ENCODE measurements at places on chromosomes 12 and 14.

DNA sequence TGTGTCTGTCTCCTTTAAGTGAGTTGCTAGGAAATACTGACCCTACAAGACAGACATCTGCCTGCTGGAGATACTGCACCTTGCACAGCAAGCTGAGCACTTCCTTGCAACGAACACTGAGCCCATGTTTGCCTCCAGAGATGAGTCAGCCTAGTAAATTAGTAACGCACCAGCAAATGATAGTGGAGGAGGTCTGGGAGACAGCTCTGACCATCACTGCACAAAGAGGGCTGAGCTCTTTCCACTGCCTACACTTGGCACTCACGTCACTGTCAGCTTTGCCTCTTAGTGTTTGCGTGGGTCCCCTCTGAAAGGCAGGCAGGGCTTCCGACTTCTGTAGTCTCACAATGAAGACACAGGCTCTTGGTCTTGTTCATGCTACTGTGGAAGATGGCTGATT, 109.0 kb downstream of the APAF1 start:
- DNase-seq = peak; percentile 80

GRCh38 chr14:96602186-96602585, 100.0 kb downstream of the PAPOLA start:
- no peak for DNase-seq

DNA sequence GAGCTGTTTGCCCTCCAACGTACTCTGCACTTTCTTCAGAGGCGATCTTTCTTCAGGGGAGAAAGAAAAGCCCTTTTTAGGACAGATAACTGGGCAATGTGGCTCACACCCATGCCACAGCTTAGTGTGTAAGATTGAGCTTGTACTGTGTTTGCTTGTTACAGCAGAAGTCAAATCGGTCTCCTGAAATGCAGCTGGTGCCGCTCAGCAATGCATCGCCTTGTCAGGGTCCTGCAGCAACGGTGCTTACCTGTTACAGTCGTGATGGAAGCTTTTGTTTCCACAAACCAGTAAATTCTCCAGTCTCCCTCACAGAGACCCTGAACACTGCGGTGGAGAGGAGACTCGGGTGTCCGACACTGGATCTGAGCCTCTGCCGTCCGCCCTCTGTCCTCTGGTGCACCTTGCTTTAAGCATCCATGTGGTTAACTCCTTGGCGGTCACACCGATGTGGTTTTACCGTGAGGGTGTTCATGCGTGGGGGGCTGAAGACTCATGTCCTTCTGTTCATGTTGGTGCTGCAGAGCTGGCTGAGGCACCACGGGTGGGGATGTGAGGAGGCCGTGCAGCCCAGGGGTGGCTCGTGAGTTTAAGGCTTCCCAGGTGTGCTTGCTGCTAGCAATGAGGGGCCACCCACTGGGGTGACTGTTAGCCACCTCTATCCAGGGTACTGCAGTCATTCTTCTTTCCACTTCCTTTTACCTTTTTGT, 47.3 kb downstream of the FBXL14 start:
- no peak for DNase-seq

DNA sequence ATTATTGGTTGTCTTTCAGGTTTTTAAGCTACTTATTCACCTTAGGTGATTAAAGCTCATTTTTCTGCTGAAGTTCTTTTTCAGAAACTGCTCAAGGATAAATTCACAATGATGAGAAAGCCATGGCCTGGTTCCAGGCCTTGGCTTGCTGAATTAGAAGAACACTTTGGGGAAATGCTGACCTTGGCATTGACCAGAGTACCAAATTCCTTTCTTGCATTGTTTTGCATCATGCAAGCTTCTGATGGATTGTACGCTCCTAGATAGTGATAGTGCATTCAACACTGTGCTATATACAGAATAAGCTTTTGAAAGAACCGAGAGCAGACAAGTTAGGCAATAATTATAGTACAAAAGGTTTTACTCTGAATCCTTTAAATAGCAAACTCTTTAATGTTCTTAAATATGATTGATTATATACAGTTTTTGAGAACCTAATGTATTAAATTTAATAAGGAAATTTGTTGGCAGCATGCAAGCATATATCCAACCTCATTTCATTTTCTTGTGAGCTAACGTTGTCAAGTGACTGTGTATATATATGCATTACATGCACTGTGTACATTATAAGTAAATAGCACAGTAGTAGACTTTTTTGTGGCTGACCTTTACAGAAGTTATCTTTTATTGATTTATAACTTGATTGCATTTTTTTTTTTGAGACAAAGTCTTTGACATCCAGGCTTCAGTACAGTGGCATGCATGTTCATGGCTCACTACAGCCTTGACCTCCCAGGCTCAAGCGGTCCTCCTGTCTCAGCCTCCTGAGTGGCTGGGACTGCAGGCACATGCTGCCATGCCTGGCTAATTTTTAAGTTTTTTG, 99.2 kb downstream of the DIP2B start:
- no peak for DNase-seq

DNA sequence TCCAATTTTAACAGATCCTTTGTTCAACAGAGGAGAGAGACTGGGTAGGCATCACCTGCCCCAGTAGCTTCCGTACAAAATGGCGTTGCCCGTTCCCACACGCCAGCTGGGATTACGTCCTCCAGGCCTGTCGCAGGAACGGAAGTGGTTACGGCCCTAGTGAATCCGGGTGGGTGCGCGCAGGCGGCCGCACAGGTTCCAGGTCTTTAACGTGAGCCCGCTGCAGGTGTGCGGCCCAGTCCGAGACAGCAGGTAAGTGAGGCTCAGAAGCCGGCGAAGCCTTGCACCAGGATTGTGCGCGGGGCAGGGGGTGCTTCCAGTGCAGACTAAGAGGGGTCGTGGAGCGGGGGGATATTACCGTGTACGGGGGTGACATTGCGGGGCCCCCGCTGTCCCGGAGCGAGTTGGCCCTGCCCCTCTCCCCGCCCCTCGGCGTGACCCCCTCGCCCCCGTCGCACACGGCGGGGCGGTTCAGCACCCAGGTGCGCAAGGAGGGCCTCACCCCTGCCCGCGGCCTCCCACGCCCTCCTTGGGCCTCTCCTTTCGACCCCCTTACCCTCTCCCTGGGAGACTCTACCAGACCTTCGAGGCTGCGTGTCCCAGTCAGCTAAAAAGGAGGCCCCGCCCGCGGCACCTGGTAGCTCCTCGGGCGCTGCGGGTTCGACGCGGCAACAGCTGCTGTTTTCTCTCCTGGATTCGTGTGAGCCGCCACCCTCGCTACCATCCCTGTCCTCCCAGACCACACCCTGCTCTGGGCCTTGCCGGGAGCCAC, at the start of gene EXD2:
Gene EXD2, plus strand, starts transcription at position 159 of the 772 bp plus-strand sequence. CDS start 17,973 bp downstream, outside the sequence.
- DNase-seq = peak; percentile 85

DNA sequence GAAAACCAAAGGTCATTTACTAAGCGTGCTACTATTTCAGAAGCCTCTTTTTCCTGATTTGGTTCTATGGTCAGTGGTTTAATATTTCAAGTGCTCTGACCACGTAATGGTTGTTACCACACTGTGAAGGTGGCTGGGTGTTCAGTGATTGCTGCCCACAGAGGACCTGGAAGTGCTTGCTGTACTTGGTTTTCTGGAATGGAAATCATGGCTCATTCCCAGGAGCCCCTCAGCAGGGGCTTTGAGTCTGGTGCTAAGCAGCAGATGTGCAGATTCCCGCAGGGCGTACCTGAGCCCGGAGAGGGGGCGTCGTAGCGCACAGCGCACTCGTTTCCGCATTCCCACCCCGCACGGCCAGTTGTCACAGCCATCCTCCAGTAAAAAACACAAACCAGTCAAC, 50.5 kb downstream of the TRAF3 start:
- DNase-seq = no peak

DNA sequence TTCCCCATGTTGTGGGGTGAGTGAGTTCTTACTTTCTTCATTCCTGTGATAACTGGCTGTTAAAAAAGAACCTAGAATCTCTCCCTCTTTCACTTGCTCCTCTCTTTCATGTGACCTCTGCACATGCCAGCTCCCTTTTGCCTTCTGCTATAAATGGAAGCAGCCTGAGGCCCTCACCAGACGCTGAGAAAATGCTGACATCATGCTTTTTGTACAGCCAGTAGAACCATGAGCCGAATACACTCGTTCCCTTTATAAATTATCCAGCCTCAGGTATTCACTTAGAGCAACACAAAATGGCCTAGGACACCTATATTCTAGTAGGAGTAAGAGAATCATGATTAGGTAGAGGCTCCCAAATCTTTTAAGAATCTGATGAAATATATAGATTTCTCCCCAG, 333.5 kb downstream of the LRIG3 start:
- DNase-seq = no peak

DNA sequence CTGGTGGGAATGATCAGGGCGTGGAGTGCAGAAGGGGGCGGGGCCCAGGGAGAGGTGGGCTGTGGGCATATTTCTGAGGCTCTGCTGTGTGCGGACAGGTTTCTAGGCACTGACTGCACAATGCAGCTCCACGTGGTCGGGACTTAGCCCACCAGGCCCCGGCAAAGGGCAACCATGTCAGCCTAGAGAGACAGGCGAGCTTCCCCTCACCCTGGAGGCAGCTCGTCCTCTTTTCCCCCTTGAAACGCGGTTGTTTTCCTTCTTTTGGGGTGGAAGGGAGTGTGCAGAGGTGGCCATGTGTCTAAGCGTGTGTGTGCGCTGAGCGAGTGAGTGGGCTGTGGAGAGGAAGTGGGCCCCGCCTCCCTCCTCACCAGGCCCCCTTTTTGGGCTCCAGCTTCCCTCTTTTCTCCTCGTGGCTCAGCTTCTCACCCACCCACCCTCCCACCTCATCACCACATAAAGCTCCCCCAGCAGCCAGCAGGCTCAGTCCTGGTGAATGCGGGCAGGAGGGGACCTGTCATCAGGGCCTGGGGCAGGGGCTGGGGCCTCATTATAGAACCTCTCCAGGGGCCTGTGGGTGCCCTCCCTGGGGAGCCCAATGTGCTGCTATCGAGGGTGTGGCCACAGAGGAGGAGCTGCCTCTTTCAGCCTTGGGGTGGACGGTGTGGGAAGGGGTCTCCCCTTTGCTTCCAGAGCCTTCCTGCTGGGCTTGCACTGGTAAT, 22.0 kb downstream of the LRTM2 start:
- no peak for DNase-seq

DNA sequence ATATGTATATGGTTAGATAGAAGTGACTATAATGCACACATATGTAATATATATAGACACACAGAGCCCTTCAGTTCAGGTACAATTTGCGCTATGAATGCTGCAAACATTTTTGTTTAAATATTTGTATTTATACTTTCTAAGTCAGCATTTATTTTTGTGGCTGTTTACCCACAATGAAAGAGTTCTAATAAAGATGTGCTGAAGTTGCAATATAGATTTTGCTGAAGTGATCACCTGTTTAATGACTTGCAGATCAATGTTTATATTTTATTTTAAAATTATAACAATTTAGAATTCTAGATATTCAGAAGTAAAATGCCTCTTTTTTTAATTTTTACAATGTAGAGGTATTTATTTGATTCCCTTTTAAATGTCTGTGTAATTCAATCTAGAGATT, 3.5 kb downstream of the FOXG1 start:
- no peak for DNase-seq

DNA sequence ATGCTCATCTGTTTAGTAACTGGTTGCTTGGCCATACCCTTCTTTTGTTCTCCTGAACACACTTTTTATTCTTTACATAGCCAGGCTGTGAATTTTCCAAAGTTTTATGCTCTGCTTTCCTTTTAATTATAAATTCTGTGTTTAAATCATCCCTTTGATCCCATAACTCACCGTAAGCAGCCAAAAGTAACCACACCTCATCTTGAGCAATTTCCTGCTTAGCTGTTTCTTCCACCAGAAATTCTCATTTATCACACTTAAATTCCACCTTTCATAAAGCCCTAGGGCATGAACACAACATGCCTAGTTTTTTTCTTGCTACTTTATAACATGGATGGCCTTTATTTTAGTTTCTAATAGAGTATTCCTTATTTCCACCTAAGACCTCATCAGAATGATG, 510.7 kb downstream of the C12orf50 start:
- DNase-seq = no peak

GRCh38 chr14:102248121-102248520, 56.8 kb downstream of the MOK start:
- DNase-seq = no peak

GRCh38 chr14:99752486-99753121, 40.6 kb upstream of the EML1 start:
- DNase-seq = no peak

DNA sequence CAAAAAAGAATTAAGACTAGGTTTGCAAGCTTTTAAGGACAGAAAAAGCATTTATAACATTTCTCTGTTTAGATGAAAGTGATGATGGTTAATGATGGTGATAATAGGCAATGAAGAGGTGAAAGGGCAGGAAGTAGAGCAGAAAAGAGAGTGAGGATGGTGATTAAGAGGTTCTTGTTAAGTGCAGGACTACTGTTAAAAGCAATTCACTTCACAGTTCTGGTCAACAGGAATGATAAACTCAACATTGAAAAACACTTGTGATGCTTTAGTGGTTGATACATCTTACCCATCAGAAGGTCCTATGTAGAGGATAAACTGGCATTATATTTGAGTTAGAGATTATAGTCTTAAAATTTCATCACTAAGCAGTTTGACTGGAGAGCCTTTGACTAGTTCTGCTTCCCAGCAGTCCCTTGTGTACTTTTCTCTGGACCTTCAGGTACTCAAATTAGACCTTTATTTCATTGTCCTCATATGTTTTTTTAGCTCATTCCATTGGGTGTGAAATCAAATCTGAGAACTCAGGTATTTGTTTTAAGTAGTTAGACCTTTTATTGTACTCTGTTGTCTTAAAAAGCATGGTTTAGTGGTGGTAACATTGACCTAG, 10.9 kb downstream of the RAP1B start:
- DNase-seq = no peak

- no peak for DNase-seq
Observed at GRCh38 chr14:37889087-37889486, 293.7 kb downstream of the TTC6 start.

DNA sequence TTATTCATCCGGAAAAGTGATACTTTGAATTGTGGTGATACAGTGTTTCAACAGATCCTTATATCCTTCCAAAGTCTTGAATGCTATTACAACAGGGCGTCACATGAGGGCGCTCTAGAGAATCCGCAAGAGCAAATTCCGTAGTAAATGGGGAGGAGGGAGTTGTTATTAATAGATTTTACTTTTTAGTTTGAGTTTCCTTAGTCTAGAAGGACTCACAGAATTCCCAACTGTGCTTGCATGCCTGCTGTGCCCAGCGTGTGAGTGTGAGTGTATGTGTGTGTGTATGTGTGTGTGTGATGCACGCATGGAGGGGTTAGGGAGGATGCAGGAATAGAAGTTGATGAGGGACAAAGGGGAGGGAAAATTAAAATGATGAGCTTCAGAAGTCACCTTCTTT, 375.3 kb downstream of the C12orf75 start:
- no peak for DNase-seq

- DNase-seq = peak; percentile 93
Observed at GRCh38 chr12:2877047-2877952, at the start of the genes FOXM1 and RHNO1. FOXM1 (minus strand) TSS chr12:2877174; CDS start chr12:2874478, 2,696 bp downstream. RHNO1 (plus strand) TSS chr12:2877223; CDS start chr12:2885367, 8,144 bp downstream.
